ENCODE measurements at places on chromosomes 3 and 15. TPM values are rescaled to one million over a fixed set of nuclear protein-coding genes. Genes with fewer than 3 reads are reported as not detected.

The GRIP2 gene
- 0.77 TPM for total RNA-seq

The GALNT15 gene
- not detected for total RNA-seq

GRCh38 chr3:172859041-172859440, 108.5 kb downstream of the ECT2 start:
- peaks cover 5% of the 10 kb centered on the region for H3K4me1 ChIP-seq
- peaks cover 12% of the 10 kb centered on the region for H3K27me3 ChIP-seq
- H3K27ac ChIP-seq, result no peak overlapping the region
- no peak overlapping the region for H3K4me3 ChIP-seq
- no peak for DNase-seq

The PLCB2 gene
- 4.4 TPM for total RNA-seq

The NANOGP8 gene
- total RNA-seq, result 12.3 TPM

The CRYBG3 gene
- total RNA-seq, result 10.8 TPM

The CCR5 gene
- not detected for total RNA-seq

DNA sequence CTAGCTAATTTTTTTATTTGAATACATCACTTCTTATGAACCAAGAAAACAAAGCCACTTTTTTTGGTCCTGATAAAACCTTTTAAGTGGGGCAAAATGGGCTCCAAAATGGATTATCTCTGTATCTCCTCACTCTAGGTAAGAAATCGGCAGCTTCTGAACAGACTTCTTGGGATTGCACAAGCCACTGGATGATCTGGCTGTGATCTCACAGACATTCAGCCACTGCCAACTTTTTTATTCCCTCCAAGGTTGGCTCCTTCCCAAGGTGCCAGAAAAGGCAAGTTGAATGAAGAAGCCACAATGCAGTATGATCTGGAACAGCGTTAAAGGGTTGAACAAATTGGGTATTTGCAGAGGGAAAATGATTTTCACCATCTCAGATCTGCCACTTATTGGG, 73.2 kb downstream of the PRICKLE2 start:
- H3K4me1 ChIP-seq, result peaks cover 3% of the 10 kb centered on the region
- DNase-seq, result no peak
- H3K27me3 ChIP-seq, result no peaks in the 10 kb centered on the region
- no peak overlapping the region for H3K27ac ChIP-seq
- H3K4me3 ChIP-seq, result no peak overlapping the region

DNA sequence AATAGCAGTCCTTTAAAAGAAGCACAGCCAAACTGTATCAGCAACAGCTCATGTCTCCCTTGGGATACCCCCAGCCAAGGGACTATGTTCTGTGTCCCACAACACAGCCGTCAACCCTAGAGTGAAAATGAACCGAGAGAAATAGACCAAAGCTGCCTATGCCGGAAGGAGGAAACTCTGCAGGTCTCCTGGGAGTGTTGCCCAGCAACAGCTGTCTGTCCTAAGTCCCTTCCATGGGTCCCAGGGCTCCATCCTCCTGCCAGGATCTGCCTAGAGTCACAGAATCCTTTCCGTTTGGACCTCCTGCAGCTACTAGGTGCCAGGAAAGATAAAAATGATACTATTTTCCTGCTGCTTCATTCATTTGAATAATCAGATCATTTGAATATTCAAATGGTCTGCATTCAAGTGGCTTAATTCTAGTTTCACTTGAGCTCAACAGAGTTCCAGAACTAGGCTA, 53.1 kb downstream of the TRANK1 start:
- H3K27ac ChIP-seq, result no peak overlapping the region
- DNase-seq, result peak; percentile 69
- H3K4me3 ChIP-seq, result no peak overlapping the region
- H3K4me1 ChIP-seq, result no peaks in the 10 kb centered on the region

- H3K4me1 ChIP-seq, result no peaks in the 10 kb centered on the region
- H3K27me3 ChIP-seq, result no peaks in the 10 kb centered on the region
- H3K4me3 ChIP-seq, result no peak overlapping the region
- H3K27ac ChIP-seq, result no peak overlapping the region
Observed at GRCh38 chr3:12716605-12717151, 42.4 kb downstream of the TMEM40 start.

The CSTA gene
- total RNA-seq, result not detected

- H3K4me3 ChIP-seq, result no peak overlapping the region
- H3K4me1 ChIP-seq, result peaks cover 3% of the 10 kb centered on the region
- DNase-seq, result no peak
Observed at GRCh38 chr3:54949491-54950044, 21.7 kb upstream of the LRTM1 start.

GRCh38 chr3:177427540-177427939, 230.3 kb upstream of the TBL1XR1 start:
- H3K36me3 ChIP-seq, result no peaks in the 10 kb centered on the region
- no peak for DNase-seq
- H3K4me3 ChIP-seq, result no peak overlapping the region
- no peak overlapping the region for H3K27ac ChIP-seq
- peaks cover 19% of the 10 kb centered on the region for H3K4me1 ChIP-seq

- H3K27me3 ChIP-seq, result peaks cover 3% of the 10 kb centered on the region
- DNase-seq, result peak; percentile 59
- no peaks in the 10 kb centered on the region for H3K4me1 ChIP-seq
- H3K27ac ChIP-seq, result no peak overlapping the region
Observed at GRCh38 chr15:25903024-25903581, 40.0 kb upstream of the ATP10A start.

The FSIP1 gene
- total RNA-seq, result 0.73 TPM

DNA sequence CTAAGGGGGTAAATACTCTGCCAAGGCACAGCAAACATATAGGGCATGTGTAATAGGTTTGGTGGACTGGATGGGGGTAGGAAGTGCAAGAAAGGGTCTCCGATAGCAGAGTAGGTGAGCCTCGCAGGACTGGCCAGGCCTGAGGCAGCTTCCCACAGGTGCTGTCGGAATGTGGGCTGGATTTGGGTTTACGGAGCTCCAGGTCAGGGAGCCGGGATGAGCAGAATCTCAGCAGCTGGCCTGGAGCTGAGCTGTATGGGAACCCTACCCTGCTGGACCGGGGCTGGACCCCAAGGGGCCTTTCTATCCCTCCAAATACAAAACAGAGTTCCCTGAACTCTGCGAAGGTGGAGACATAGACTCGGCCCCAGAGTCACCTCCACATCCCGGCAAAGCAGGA, 15.0 kb downstream of the KLF15 start:
- peak; percentile 48 for DNase-seq
- H3K4me3 ChIP-seq, result no peak overlapping the region
- H3K36me3 ChIP-seq, result no peaks in the 10 kb centered on the region
- H3K27me3 ChIP-seq, result no peaks in the 10 kb centered on the region
- H3K27ac ChIP-seq, result no peak overlapping the region
- no peaks in the 10 kb centered on the region for H3K4me1 ChIP-seq

GRCh38 chr15:41530363-41530956, 13.6 kb downstream of the RPAP1 start:
- H3K4me1 ChIP-seq, result no peaks in the 10 kb centered on the region
- no peak overlapping the region for H3K27ac ChIP-seq
- no peaks in the 10 kb centered on the region for H3K27me3 ChIP-seq
- H3K36me3 ChIP-seq, result peaks cover 64% of the 10 kb centered on the region
